Stimulated activated CD8-positive, alpha-beta memory T cell treated with anti-CD3 and anti-CD28 coated beads, Interleukin-2, amount 100 ng/mL, for 48 hours (primary cell): ENCODE measurements at places on chromosomes 5 and 9.

GRCh38 chr9:88272986-88273385, 115.3 kb upstream of the SPIN1 start:
- DNase-seq: no peak

GRCh38 chr9:86763791-86764190, 183.5 kb downstream of the GAS1 start:
- no peak for DNase-seq

DNA sequence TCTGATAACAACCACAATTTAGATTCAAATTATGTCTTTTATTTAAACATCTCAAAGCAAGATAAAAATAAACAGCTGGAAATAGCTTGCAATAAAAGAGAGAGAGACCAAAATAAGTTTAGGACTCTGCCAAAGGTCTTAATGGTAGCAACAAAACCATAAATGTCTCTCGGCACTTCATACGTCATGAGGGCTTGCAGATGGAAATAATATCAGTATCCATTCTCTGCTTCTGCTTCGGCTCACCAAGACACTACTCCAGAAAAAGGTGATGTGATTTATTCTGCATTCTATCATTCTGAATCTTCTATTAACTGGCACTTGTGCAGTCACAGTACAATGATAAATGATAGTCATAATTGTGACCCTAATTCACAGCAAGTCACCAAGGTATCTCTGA, 56.1 kb downstream of the EBF1 start:
- DNase-seq: no peak

- DNase-seq: no peak
Measured at GRCh38 chr5:32001284-32001683, 172.8 kb downstream of the GOLPH3 start.

DNA sequence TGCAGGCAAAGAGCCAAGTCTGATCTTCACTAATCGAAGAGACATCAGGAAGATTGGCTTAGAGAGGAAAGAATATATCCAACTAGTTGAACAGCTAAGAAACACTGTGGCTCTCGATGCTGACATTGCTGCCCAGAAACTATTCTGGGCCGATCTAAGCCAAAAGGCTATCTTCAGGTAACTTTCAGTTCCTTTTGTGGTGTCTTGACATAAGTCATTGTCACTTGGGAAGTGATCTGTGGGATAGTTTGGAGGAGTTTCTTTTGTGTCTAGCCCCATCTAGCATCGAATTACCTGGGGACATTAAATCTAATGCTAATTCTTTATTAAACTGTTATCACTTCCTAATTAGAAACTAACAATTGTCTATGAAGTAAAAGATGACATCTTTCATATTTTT, 24.0 kb downstream of the VLDLR start:
- no peak for DNase-seq

- DNase-seq: no peak
Measured at GRCh38 chr9:81489046-81489445, 200.3 kb downstream of the TLE1 start.

- no peak for DNase-seq
Measured at GRCh38 chr5:61280205-61280604, 51.9 kb upstream of the ZSWIM6 start.
